ENCODE measurements at places on chromosomes 12 and 14.

GRCh38 chr12:41846718-41847117 is 298.0 kb downstream of the GXYLT1 start:
- no peak for DNase-seq
- no peaks in the 10 kb centered on the region for H3K27me3 ChIP-seq
- H3K36me3 ChIP-seq, result no peaks in the 10 kb centered on the region
- H3K4me1 ChIP-seq, result no peaks in the 10 kb centered on the region

GRCh38 chr14:30500222-30500621 is 58.7 kb upstream of the G2E3 start:
- H3K27ac ChIP-seq, result no peak overlapping the region
- no peaks in the 10 kb centered on the region for H3K4me1 ChIP-seq
- DNase-seq, result no peak
- no peak overlapping the region for H3K4me3 ChIP-seq
- no peaks in the 10 kb centered on the region for H3K36me3 ChIP-seq

DNA sequence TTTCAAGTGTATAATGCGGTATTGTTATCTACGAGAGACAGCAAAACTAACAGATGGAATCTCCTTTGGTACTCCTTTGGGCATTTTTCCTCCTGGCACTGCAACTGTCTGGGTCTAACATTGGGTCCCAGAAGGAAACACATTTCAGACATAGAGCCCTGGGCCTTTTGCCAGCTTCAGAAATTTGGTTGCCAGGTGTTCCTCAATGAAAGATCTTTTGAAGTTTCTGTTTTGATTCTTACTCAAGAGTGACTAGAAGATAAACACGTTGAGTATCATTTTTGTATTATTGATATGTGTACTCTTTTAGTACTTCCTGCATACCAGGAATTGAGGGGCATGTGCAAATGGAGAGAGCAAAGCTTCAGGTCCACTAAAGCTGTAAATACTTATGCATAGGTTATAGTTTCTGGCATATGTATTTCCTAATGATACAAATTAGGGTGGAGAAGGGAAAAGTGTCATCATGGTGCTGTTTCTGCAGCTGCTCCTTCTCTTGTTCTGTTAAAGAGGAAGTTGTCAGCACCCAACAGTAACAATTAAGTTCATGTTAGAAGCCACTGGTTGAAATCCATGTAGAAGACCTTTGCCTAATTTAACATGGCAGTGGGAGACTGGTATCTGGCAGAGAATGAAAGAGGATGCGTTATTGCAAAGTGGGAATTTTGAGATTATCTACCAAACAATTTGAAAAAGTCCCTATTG is 53.5 kb downstream of the SLC38A6 start:
- DNase-seq, result no peak
- H3K4me3 ChIP-seq, result no peak overlapping the region
- no peak overlapping the region for H3K27ac ChIP-seq
- H3K4me1 ChIP-seq, result peaks cover 6% of the 10 kb centered on the region
- H3K36me3 ChIP-seq, result no peaks in the 10 kb centered on the region

DNA sequence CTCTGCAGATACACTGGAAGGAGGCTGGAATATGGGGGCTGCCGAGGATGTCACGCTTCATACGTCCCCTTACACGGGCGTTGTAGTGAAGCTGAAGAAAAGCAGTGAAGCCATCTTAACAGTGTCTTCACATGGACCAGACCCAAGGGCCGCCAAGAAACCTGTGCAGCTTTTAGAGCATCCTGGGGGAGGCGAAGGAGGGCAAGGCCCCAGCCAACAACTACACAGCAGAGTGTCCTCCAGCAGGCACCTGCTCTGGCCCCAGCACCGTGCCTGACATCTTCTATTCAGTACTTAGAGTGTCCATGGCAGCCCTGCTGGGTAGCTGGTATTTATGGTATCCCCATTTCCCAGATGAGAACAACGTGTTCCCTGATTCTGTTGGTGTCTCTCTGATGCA is 48.9 kb upstream of the RIN3 start:
- no peaks in the 10 kb centered on the region for H3K27me3 ChIP-seq
- H3K4me1 ChIP-seq, result peaks cover 26% of the 10 kb centered on the region
- H3K4me3 ChIP-seq, result no peak overlapping the region
- no peak for DNase-seq

DNA sequence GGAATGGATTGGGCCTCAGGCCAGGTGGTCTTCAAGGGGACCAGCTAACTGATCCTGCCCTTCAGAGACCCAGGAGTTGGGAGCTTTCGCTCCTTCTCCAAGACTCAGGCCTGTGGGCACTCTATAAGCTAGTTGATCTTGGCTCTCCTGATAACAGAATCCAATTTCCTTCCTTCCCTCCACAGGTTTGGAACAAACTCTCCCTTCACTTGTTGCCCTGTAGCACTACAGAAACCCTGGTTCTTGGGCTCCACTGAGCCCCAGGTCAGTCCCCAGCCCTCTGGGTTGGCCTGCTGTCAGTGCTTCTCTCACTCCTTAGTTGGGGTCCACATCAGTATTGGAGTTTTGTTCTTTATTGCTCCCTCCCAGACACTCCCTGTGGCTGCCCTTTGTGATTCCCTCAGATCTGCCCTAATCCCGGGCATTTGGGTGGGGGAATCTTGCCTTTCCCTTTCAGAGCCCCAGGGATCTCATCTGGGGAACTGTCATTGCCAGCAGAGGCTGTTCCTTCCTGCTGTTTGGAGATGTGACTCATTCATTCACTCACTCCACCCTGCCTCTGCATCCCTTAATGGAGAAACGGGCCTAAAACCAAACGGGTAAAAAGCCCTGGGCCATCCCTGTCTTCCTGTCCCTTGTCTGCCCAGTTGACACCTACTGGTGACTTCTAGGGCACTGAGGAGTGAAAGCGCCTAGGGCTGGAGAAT is 4.4 kb upstream of the GPD1 start:
- no peak for DNase-seq
- peaks cover 50% of the 10 kb centered on the region for H3K36me3 ChIP-seq
- no peak overlapping the region for H3K4me3 ChIP-seq
- no peaks in the 10 kb centered on the region for H3K27me3 ChIP-seq
- no peak overlapping the region for H3K27ac ChIP-seq

- H3K4me1 ChIP-seq, result peaks cover 7% of the 10 kb centered on the region
- peak; percentile 2 for DNase-seq
- H3K36me3 ChIP-seq, result no peaks in the 10 kb centered on the region
- H3K27ac ChIP-seq, result no peak overlapping the region
These were observed 809 bp downstream of the PRKD1 start for GRCh38 chr14:29926701-29927375.

DNA sequence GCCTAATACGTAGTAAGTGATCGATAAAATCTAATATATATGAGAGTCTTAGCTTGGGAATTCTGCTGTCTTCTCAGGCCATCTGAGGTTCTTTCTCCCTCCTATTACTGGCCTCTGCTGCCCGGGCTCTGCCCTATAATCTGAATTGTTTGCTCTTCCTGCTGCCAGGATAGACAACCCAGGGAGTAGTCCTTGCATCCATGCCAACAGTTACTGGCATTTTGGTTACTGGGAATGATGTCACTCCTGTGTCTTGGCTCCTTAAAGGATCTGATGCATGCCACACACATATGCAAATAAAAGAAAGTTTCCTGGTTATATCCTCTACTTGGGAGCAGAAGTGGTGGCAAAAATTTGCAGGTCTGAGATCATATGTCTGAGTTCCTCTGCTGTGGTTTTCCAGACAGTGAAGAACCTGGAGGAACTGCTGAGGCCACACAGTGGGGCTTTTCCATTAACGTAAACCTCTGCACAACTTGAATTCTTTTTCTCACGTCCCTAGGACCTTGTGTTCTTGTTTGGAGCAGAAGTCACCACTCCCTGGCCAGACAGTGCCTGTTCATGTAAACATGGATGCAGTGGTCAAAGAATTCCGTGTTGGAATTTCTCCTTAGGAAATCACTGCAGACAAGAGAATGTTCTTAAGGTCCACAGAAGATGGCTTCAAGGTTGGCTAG is 320.6 kb upstream of the TBX3 start:
- no peaks in the 10 kb centered on the region for H3K36me3 ChIP-seq
- H3K4me3 ChIP-seq, result no peak overlapping the region
- DNase-seq, result no peak
- H3K27me3 ChIP-seq, result peaks cover 1% of the 10 kb centered on the region
- H3K4me1 ChIP-seq, result no peaks in the 10 kb centered on the region
- H3K27ac ChIP-seq, result no peak overlapping the region

All from activated naive CD8-positive, alpha-beta T cell treated with anti-CD3 and anti-CD28 coated beads, Interleukin-2, amount 50 U/mL, for 24 hours (primary cell).